Dermis microvascular lymphatic vessel endothelial cell (primary cell): ENCODE measurements at places on chromosomes 2 and 18.

DNA sequence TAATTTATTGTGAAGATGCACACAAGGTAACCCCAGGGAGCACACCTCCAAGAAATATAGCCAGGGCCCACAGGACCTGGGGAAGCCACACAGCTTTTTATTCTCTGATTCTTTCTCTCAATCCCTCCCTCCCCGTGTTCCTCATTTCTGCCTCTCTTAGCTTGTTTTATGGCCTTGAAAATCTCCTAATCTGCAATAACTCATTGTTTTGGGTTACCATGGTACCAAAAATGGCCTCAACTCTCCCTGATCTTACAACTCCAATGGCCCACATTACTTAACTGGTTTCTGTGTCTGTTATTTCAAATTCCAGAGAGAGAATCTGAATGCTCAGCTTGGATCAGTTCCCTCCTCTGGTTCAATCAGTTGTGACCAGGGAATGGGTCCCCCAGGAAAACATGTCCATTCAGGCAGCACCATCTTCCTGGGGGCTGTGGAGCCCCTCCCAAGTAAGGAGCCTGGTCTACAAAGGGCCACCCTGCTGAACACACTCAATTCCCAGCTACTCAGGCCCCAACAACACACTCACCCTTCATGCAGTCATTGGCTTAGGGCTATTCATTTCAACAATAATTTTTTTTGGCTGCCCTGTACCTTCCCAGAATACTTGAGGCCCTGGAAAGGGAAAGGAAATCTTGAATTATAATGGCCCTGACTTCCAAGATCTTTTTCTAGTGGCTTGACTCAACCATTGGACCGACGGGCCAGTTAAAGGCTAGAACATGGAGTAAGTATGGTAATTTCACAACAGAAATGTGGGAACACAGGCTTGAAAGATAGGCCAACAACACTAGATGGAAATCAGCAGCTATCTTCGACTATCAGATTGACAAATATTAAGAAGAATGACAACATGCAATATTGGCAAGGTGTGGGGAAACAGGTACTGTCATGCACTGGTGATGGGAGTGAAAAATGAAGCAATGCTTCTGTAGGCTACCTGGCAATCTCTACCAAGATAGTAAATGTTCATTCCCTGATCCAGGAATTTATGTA is 41.6 kb upstream of the ST3GAL5 start:
- DNase-seq = no peak

DNA sequence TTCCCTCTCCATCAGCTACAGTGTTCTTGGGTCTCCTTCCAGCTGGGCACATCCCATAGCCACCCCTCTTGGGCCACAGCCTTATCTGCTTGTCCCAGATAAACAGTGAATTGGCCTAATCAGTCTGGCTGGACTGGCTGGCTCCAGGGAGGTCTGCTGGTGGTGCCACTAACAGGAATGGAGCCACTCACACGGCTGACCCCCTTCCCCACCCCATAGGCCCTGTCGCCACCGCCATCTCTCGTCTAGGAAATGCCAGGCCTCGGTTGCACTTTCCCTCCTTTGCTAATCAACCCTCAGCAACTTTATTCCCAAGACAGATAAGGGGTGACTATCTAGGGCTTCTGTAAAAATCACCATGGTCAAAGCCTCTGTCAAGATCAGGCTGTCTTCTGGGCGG is 23.0 kb upstream of the TNP1 start:
- no peak for DNase-seq

- no peak for DNase-seq
These were observed 3.0 kb downstream of the ZNF516 start for GRCh38 chr18:76491776-76492668.

DNA sequence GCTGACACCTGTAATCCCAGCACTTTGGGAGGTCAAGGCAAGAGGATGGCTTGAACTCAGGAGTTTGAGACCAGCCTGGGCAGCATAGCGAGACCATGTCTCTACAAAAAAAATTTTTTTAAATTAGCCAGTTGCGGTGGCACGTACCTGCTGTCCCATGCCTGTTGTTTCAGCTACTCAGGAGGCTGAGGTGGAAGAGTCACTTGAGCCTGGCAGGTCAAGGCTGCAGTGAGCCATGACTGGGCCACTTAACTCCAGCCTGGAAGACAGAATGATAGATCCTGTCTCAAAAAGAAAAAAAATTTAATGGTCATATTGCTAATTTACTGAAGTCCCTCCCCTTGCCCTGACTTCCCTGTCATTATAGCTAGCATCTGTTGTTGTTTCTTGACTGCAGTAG is 112.6 kb downstream of the ARHGAP28 start:
- no peak for DNase-seq

GRCh38 chr2:186532891-186533290 is 46.8 kb downstream of the ZC3H15 start:
- DNase-seq = no peak

GRCh38 chr2:23695214-23695889 is 231.6 kb downstream of the ATAD2B start:
- no peak for DNase-seq

GRCh38 chr2:156526950-156527636 is 90.9 kb downstream of the GPD2 start:
- DNase-seq = no peak

GRCh38 chr2:15278296-15278695 is 282.8 kb downstream of the NBAS start:
- no peak for DNase-seq

DNA sequence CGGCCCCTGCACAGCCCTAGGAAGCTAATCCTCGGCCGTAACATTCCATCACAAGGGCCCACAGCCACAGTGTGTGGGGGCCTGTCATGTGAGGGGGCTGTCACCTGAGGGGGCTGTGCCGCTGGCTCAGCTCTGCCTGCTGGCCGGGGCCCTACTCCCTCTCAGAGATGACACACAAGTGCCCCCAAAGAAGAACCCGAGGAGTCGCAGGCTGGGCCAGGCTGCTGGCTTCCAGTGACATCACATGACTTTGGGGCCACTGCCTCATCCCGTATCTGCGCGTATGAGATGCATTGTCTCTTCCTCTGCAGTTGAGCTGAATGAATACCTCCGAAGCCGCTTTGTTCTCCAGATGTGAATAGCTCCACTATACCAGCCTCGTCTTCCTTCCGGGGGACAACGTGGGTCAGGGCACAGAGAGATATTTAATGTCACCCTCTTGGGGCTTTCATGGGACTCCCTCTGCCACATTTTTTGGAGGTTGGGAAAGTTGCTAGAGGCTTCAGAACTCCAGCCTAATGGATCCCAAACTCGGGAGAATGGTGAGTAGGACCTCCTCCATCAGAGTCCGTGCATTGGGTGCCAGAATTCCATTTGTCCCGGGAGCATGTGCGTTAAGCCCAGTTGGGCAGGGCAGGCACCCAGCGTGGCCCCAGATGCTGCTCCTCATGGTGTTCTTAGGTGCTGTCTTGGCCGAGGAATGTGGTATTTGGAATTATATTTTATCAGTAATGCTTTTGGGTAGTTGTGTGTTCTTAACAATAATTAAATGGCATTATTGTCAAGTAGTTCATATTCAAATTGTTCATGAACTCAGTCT is at the start of gene CNDP1:
Gene CNDP1, plus strand, starts transcription at position 351 of the 820 bp plus-strand sequence. Its CDS starts 168 bp downstream, at position 519.
- DNase-seq = no peak

- no peak for DNase-seq
These were observed 24.1 kb downstream of the ST8SIA5 start for GRCh38 chr18:46732801-46733200.

- no peak for DNase-seq
These were observed 65.7 kb upstream of the DARS1 start for GRCh38 chr2:136051001-136051724.

GRCh38 chr18:1840878-1841277 is 730.4 kb downstream of the METTL4 start:
- no peak for DNase-seq

DNA sequence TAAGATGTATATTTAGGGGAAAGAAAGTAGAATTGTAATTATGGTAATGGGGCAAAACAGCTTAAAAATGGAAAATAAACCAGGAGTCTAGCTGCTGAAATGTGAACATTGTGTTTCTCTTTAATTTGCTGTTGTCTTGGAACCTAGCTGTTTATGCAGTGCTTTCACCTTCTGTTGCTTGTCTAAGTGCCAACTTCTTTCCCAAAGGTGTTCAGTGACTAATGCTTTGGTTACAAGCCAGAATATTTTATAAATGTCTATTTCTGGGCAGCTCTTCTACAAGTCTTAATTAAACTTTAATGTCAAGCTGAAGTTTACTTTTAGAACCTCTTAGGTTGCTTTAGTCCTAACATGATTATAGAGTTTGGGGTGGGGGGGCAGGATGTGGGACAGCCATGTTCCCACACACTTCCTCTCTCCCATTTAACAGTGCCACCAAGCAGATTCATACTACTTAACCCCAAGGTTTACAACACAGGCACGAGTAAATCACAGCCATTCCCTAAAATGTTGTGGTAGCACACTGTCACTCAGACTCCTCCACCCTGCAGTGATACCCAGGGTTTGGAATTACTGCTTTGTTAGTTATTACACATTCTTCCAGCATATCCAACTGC is 60.6 kb downstream of the ITGA4 start:
- no peak for DNase-seq

GRCh38 chr2:138564586-138565229 is 63.1 kb downstream of the SPOPL start:
- DNase-seq = no peak

- no peak for DNase-seq
These were observed 25.9 kb upstream of the FAHD2A start for GRCh38 chr2:95376311-95377215.

DNA sequence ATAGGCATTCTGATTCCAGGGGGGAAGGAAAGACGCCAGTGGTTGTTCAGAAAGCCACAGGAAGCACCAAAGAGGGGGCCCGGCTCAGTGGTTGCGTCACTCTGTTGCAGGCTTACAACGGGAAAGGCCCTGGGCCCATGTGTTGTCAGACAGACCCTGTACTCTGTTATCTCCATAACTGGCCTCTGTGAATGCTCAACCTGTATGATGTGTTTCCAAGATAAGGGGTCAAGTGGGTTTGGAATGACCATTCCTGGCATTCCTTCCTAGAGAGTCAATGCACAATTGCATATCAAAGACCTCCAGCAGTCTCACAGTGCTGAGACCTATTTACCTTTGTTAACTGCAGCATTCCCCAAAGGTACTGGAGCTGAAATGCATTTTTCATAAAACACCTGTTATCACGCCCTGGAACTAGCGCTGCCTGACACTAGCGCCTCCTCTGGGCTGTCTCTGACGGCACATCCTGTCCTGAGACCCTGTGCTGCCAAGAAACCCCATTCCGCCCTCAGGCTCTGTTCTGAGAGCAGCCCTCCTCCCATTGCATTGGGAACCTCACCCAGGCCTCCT is 13.2 kb upstream of the LRRFIP1 start:
- DNase-seq = peak; percentile 85

DNA sequence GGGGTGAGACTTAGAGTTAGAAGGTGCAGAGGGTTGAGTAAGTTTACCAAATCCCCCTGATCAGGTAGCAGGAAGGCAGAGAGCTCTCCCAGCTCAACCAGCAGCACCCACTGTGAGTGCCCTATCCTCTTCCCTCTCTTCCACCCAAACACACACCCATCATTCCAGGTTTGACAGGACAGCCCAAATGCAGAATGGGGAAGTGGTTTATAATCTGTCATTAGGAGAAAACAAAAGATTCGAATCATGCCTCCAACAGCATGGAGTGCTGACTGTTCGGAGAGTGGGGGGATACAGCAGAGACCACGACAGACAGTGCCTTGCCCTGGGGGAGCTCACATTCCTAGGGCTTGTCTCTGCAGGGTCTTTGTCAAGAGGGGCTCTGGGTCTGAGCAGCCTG is 11.7 kb downstream of the CXCR2 start:
- no peak for DNase-seq
